ENCODE measurements at places on chromosomes 7 and 10. TPM values are rescaled to one million over a fixed set of nuclear protein-coding genes. Genes with fewer than 3 reads are reported as not detected.

DNA sequence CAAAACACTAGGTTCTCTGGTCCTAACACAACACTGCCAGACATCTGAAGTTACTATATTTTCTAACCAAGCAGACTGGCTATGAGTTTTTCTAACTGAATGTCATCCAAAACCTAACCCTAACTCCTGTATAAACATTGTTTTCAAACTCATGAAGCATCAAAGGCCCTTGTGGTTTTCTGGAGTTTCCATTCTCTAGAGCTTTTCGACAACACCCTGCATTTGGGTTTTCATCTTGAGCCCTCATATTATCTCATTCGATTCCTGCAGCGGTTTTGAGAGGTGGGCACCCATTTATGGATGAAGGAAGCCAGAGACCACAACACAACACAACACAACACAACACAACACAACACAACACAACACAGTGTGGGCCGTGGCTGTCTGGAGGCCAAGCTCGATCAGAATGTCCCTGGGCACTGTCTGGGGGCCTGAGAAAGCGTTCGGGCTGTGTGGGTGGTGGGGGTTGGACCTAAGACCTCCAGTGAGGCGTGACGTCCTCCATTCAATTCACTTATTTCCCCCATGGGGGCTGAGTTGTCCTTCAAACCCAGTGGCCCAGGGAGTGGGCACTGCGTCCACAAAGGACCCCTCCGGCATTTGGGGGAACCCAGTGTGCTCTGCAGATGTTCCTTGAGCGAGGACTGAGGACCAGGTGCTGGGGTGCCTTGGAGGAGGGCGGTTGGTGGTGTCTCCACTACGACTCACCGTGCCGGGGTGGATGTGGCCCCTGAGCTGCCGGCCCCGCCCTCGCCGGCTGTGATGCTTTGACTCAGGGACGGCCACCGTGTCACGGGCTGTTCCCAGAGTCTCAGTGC, 490.4 kb downstream of the DNAJB6 start:
- no peak for DNase-seq
- H3K36me3 ChIP-seq, result no peaks in the 10 kb centered on the region
- H3K4me3 ChIP-seq, result no peak overlapping the region
- H3K4me1 ChIP-seq, result no peaks in the 10 kb centered on the region

GRCh38 chr7:100476903-100477870, 1.8 kb downstream of the TSC22D4 start:
- H3K36me3 ChIP-seq, result peaks cover 7% of the 10 kb centered on the region
- H3K27ac ChIP-seq, result no peak overlapping the region
- peak overlapping the region; percentile 92 for H3K4me3 ChIP-seq
- peak; percentile 63 for DNase-seq
- peaks cover 2% of the 10 kb centered on the region for H3K4me1 ChIP-seq
- H3K27me3 ChIP-seq, result no peaks in the 10 kb centered on the region

DNA sequence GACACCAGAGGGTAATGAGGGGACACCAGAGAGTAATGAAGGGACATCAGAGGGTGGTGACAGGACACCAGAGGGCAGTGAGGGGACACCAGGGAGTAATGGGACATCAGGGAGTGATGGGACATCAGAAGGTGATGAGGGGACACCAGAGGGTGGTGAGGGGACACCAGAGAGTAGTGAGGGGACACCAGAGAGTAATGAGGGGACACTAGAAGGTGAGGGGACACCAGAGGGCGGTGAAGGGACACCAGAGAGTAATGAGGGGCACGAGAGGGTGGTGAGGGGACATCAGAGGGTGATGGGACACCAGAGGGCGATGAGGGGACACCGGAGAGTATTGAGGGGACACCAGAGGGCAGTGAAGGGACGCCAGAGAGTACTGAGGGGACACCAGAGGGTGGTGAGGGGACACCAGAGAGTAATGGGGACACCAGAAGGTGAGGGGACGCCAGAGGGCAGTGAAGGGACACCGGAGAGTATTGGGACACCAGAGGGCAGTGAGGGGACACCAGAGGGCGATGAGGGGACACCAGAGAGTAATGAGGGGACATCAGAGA, 10.6 kb downstream of the NACAD start:
- no peak for DNase-seq
- H3K4me3 ChIP-seq, result no peak overlapping the region
- H3K4me1 ChIP-seq, result no peaks in the 10 kb centered on the region
- H3K27me3 ChIP-seq, result no peaks in the 10 kb centered on the region
- H3K36me3 ChIP-seq, result peaks cover 7% of the 10 kb centered on the region

DNA sequence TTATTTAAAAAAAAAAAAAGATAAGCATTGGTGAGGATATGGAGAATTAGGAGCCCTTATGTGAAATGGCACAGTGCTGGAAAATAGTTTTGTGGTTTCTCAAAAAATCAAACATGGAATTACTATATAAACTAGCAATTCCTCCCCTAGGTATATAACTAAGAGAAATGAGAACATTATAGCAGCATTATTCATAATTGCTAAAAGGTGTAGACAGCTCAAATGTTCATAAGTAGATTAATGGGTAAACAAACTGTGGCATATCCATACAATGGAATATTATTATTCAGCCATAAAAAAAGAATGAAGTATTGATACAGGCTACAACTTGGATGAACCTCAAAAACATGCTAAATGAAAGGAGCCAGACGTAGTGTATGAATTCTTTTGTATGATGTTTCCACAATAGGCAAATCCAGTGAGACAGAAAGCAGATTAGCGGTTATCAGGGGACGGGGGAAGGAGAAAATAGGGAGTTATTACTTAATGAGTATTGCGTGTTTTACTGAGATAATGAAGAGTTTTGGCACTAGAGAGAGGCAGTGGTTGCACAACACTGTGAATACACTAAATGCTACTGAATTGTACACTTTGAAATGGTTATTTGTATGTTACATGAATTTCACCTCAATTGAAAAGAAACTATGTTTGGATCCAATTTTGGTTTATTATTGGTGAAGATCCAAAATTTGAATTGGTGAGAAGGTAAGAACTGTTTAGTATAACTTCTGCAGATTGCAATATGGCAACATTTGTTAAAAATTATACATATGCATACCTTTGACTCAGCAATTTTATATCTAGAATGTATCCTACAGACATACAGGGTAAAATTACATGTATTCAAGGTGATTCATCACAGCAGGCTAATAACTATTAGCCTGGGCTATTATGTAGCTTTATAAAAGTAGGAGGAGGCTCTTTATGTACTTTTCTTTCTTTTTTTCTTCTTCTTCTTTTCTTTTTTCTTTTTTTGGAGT, 69.7 kb downstream of the VCL start:
- H3K4me1 ChIP-seq, result no peaks in the 10 kb centered on the region
- H3K27ac ChIP-seq, result no peak overlapping the region
- H3K36me3 ChIP-seq, result peaks cover 2% of the 10 kb centered on the region
- H3K27me3 ChIP-seq, result no peaks in the 10 kb centered on the region
- no peak for DNase-seq
- no peak overlapping the region for H3K4me3 ChIP-seq

GRCh38 chr10:112698818-112699164, 251.3 kb upstream of the TCF7L2 start:
- no peaks in the 10 kb centered on the region for H3K27me3 ChIP-seq
- H3K36me3 ChIP-seq, result peaks cover 2% of the 10 kb centered on the region
- H3K27ac ChIP-seq, result no peak overlapping the region
- DNase-seq, result no peak

GRCh38 chr10:61986788-61987492, 85.4 kb downstream of the ARID5B start:
- H3K36me3 ChIP-seq, result peaks cover 10% of the 10 kb centered on the region
- peak overlapping the region; percentile 74 for H3K27ac ChIP-seq
- H3K4me1 ChIP-seq, result peaks cover 2% of the 10 kb centered on the region
- no peak overlapping the region for H3K4me3 ChIP-seq
- no peaks in the 10 kb centered on the region for H3K27me3 ChIP-seq
- no peak for DNase-seq

DNA sequence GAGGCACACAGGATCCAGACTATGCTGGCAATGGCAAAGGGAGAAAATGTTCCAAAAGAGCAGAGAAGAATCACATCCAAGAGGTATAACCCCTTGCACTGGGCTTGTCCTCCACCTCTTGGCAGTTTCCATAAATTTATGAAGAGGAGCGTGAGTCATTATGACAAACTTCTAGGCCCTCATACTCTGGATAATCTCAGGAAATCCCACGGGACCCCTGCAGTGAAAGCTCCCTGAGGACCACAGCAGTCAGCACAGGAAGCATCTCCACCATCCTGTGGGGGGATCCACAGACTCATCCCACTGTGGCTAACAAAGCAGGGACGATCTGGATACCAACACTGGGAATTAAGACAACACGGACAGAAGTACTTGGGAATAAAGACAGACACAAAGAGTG, 30.3 kb upstream of the GPAM start:
- H3K36me3 ChIP-seq, result no peaks in the 10 kb centered on the region
- no peaks in the 10 kb centered on the region for H3K4me1 ChIP-seq
- DNase-seq, result no peak

GRCh38 chr10:8532647-8533046, 478.2 kb downstream of the GATA3 start:
- DNase-seq, result no peak
- H3K27ac ChIP-seq, result no peak overlapping the region
- no peaks in the 10 kb centered on the region for H3K4me1 ChIP-seq
- no peaks in the 10 kb centered on the region for H3K27me3 ChIP-seq

GRCh38 chr7:90701771-90702170, 105.7 kb downstream of the CDK14 start:
- DNase-seq, result no peak
- peaks cover 5% of the 10 kb centered on the region for H3K4me1 ChIP-seq
- H3K36me3 ChIP-seq, result no peaks in the 10 kb centered on the region
- no peak overlapping the region for H3K27ac ChIP-seq

GRCh38 chr10:79145517-79146470, 77.0 kb downstream of the ZMIZ1 start:
- no peak for DNase-seq
- H3K4me3 ChIP-seq, result no peak overlapping the region
- H3K36me3 ChIP-seq, result no peaks in the 10 kb centered on the region
- peaks cover 14% of the 10 kb centered on the region for H3K4me1 ChIP-seq
- H3K27me3 ChIP-seq, result no peaks in the 10 kb centered on the region

GRCh38 chr7:105011831-105012502, 2.0 kb upstream of the KMT2E start:
- no peak for DNase-seq
- peaks cover 3% of the 10 kb centered on the region for H3K36me3 ChIP-seq
- H3K27ac ChIP-seq, result peak overlapping the region; percentile 98
- peak overlapping the region; percentile 71 for H3K4me3 ChIP-seq

DNA sequence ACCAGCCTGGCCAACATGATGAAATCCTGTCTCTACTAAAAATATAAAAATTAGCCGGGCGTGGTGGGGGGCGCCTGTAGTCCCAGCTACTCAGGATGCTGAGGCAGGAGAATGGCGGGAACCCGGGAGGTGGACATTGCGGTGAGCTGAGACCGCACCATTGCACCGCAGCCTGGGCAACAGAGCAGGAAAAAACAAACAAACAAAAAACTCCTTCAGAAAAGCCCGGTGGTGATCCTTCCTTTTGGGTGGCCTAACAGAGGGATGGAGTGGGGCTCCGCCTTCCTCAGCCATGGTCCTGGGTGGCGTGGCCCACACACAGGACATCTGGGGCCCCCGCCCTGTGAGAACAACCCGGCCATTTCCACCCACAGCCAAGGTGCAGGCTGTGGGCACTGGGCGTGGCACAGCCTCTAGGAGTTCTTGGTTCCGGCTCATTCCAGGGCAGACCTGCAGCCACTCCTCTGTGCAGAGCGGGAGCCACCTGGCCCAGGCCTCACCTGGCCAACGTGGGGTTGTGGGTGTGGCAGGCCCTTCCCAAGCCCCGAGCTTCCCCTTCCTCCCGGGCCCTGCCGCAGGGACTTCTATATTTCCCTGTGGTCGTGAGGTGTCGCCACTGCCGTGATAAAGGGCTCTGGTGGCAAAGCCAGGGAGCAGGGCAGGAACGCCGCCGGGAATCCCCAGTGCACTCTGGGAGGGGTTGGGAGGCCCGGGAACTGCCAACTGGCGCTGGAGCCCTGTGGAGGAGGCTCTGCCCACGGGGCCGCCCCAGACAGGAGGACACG, 37.6 kb downstream of the GET4 start:
- H3K4me1 ChIP-seq, result no peaks in the 10 kb centered on the region
- H3K36me3 ChIP-seq, result peaks cover 72% of the 10 kb centered on the region
- peak overlapping the region; percentile 74 for H3K27ac ChIP-seq
- no peak overlapping the region for H3K4me3 ChIP-seq
- DNase-seq, result peak; percentile 98

GRCh38 chr10:14751014-14751896, 23.4 kb downstream of the FAM107B start:
- DNase-seq, result no peak
- no peak overlapping the region for H3K4me3 ChIP-seq
- H3K27ac ChIP-seq, result peak overlapping the region; percentile 56
- H3K4me1 ChIP-seq, result peaks cover 3% of the 10 kb centered on the region

DNA sequence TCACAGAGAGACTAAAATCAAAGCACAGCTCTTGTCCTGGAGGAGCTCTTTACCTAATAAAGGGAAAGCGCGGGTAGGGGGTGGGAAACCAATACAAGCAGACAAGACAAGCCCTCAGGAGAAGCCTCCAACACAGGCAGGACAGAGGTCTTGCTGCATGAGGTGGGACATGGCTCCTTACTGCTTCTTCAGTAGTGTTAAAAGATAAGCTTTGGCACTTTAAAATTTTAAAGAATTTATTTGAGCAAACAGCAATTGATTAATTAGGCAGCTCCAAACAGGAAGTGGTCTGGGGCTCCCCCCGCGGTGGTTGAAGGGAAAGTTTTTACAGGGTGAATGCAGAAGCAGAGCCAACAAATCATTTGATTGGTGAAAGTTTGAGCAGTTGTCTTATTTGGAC, 50.3 kb upstream of the MACC1 start:
- no peak overlapping the region for H3K4me3 ChIP-seq
- H3K27me3 ChIP-seq, result no peaks in the 10 kb centered on the region
- H3K4me1 ChIP-seq, result peaks cover 4% of the 10 kb centered on the region
- H3K27ac ChIP-seq, result no peak overlapping the region
- no peaks in the 10 kb centered on the region for H3K36me3 ChIP-seq
- DNase-seq, result no peak

- no peaks in the 10 kb centered on the region for H3K36me3 ChIP-seq
- peaks cover 13% of the 10 kb centered on the region for H3K27me3 ChIP-seq
- H3K4me3 ChIP-seq, result no peak within 1 kb of the TSS
- no peaks in the 10 kb centered on the region for H3K4me1 ChIP-seq
- DNase-seq, result no peak
- H3K27ac ChIP-seq, result no peak within 1 kb of the TSS
These were observed at the start of gene DPYSL4 for GRCh38 chr10:132186488-132187429. DPYSL4 (plus strand) TSS chr10:132186948; CDS start chr10:132187064, 116 bp downstream.

Gene FZD8
- polyA plus RNA-seq, result 0.27 TPM

Gene LRRN3
- polyA plus RNA-seq, result 0.72 TPM

Gene PLXDC2
- 0.81 TPM for polyA plus RNA-seq

Gene FAM25C
- not detected for polyA plus RNA-seq

Gene KLF14
- polyA plus RNA-seq, result 0.04 TPM

Gene PAPOLB
- not detected for polyA plus RNA-seq

Gene CPVL
- polyA plus RNA-seq, result 1.8 TPM

Gene BRAF
- polyA plus RNA-seq, result 4.2 TPM

Gene PARP12
- 150 TPM for polyA plus RNA-seq

Gene CALML3
- 0.27 TPM for polyA plus RNA-seq

Gene ASB10
- not detected for polyA plus RNA-seq

Gene NAT16
- 0.04 TPM for polyA plus RNA-seq

Gene PTPRE
- 21.0 TPM for polyA plus RNA-seq

Gene CALHM3
- 0.13 TPM for polyA plus RNA-seq

Measured in small intestine (tissue), 16 donors.